Pancreas (tissue), 10 donors: ENCODE measurements at places on chromosomes 6 and 20. TPM values are rescaled to one million over a fixed set of nuclear protein-coding genes. Genes with fewer than 3 reads are reported as not detected.
A peak's percentile ranks its signal among the peaks of the same experiment; 100 is the strongest.

Gene PNLDC1
- total RNA-seq: 0.51 TPM

Gene ZNF341
- total RNA-seq: 1.7 TPM

DNA sequence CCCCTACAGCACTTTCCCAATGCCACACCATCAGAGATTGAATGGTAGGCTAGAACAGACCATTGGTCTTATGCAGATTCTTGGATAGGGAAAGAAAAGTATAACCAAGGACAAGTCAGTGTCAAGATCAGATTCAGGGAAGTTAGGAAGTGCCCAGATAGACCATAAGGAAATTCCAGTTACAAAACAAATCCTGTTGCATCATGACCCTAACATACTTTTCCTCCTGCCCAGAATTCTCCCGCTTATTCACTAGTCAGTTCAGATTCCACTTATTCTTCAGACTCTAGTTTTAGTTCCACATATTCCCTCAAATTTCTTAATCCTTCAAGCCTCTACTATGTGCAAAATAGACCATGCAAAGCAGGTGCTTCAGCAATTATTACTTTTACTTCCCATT, 20.7 kb downstream of the METTL24 start:
- no peak overlapping the region for H3K27ac ChIP-seq
- H3K4me3 ChIP-seq: no peak overlapping the region
- no peak for DNase-seq
- H3K36me3 ChIP-seq: no peaks in the 10 kb centered on the region
- no peaks in the 10 kb centered on the region for H3K27me3 ChIP-seq
- no peaks in the 10 kb centered on the region for H3K4me1 ChIP-seq

DNA sequence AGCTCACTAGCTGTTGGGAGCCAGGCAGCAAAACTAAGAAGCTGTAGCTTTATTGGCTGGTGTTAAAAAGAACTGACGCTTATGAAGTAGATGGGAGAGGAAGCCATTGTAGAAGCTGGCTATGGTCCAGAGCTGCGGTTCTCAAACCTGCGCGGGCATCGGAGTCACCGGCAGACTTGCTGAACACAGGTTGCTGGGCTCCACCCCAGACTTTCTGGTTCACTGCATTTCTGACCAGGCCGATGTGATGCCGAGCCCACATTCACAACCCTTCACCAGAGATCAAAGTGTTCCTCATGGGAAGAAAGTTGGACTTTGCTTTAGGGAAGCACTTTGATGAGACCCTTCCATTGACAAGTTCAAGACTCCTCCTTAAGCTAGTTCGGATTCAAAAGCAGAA, 231.6 kb downstream of the QKI start:
- no peak overlapping the region for H3K4me3 ChIP-seq
- DNase-seq: no peak
- H3K4me1 ChIP-seq: no peaks in the 10 kb centered on the region
- no peaks in the 10 kb centered on the region for H3K27me3 ChIP-seq

DNA sequence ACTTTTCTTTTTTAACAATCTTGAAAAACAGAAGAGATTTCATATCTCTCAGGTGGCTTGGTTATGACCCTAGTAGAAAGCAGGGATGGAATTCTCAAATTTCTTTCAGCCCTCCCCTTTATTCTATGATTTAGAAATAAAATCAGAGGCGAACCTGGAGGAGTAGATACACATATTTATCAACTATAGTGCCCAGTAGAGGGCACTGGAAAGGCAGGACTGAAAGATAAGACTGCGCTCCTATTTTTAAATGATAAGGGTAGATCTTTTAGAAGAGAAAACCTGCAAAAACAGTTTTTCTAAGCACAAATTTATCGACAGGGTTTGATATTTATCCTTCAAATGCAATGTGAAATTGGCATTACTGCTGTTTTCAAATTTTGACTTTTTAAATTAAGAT, 1296.6 kb downstream of the EPHA7 start:
- no peak for DNase-seq
- no peaks in the 10 kb centered on the region for H3K36me3 ChIP-seq
- no peaks in the 10 kb centered on the region for H3K4me1 ChIP-seq
- H3K27me3 ChIP-seq: no peaks in the 10 kb centered on the region
- no peak overlapping the region for H3K27ac ChIP-seq
- H3K4me3 ChIP-seq: no peak overlapping the region

- no peaks in the 10 kb centered on the region for H3K27me3 ChIP-seq
- no peaks in the 10 kb centered on the region for H3K4me1 ChIP-seq
- no peak overlapping the region for H3K27ac ChIP-seq
- no peak for DNase-seq
- no peaks in the 10 kb centered on the region for H3K36me3 ChIP-seq
These were observed 309.4 kb downstream of the ZNF217 start for GRCh38 chr20:53284256-53284655.

GRCh38 chr6:43502666-43503065, 7.5 kb downstream of the LRRC73 start:
- no peak overlapping the region for H3K27ac ChIP-seq
- no peaks in the 10 kb centered on the region for H3K36me3 ChIP-seq
- no peaks in the 10 kb centered on the region for H3K27me3 ChIP-seq
- no peak for DNase-seq
- H3K4me1 ChIP-seq: no peaks in the 10 kb centered on the region

GRCh38 chr6:35258858-35259193, 709 bp upstream of the ZNF76 start:
- H3K27ac ChIP-seq: peak overlapping the region; percentile 53
- peaks cover 13% of the 10 kb centered on the region for H3K4me1 ChIP-seq
- H3K36me3 ChIP-seq: no peaks in the 10 kb centered on the region
- no peaks in the 10 kb centered on the region for H3K27me3 ChIP-seq

DNA sequence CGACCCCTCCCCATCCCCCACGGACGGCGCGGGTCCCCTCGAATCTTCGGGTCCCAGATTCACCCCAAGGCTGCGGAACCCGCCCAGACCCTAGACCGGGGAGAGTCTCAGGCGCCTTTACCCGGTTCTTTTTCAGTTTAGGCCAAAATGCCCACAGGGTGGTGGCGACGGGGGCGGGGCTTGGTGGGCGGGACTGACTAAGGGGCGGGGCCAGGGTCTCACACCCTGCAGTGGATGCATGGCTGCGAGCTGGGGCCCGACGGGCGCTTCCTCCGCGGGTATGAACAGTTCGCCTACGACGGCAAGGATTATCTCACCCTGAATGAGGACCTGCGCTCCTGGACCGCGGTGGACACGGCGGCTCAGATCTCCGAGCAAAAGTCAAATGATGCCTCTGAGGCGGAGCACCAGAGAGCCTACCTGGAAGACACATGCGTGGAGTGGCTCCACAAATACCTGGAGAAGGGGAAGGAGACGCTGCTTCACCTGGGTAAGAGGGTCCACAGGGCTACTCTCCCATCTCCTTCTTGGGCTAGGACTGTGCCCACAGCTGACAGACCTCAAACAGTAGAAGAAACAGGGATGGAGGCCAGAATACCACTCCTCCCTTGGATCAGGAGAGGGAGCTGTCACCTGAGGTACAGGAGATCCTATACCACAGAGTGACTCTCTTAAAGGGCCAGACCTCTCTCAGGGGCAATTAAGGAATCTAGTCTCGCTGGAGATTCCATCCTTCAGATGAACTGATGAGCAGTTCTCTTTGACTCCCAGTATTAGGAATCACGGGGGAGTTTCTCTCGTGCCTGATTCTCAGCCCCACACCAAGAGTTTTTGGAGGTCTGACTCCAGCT, 942 bp downstream of the HLA-E start:
- H3K4me3 ChIP-seq: peak overlapping the region; percentile 83
- H3K4me1 ChIP-seq: no peaks in the 10 kb centered on the region
- peaks cover 11% of the 10 kb centered on the region for H3K36me3 ChIP-seq
- peak overlapping the region; percentile 95 for H3K27ac ChIP-seq

GRCh38 chr20:43096126-43096930, 93.4 kb downstream of the PTPRT start:
- no peaks in the 10 kb centered on the region for H3K27me3 ChIP-seq
- H3K27ac ChIP-seq: no peak overlapping the region
- no peaks in the 10 kb centered on the region for H3K4me1 ChIP-seq
- DNase-seq: no peak
- H3K36me3 ChIP-seq: no peaks in the 10 kb centered on the region

GRCh38 chr20:2220298-2220697, 75.5 kb upstream of the TGM3 start:
- no peaks in the 10 kb centered on the region for H3K36me3 ChIP-seq
- no peaks in the 10 kb centered on the region for H3K27me3 ChIP-seq
- no peak overlapping the region for H3K27ac ChIP-seq
- no peaks in the 10 kb centered on the region for H3K4me1 ChIP-seq
- no peak overlapping the region for H3K4me3 ChIP-seq

GRCh38 chr20:58669287-58670006, 18.4 kb downstream of the STX16 start:
- H3K27ac ChIP-seq: no peak overlapping the region
- peaks cover 10% of the 10 kb centered on the region for H3K36me3 ChIP-seq
- H3K4me3 ChIP-seq: no peak overlapping the region
- H3K4me1 ChIP-seq: no peaks in the 10 kb centered on the region
- no peak for DNase-seq
- no peaks in the 10 kb centered on the region for H3K27me3 ChIP-seq

DNA sequence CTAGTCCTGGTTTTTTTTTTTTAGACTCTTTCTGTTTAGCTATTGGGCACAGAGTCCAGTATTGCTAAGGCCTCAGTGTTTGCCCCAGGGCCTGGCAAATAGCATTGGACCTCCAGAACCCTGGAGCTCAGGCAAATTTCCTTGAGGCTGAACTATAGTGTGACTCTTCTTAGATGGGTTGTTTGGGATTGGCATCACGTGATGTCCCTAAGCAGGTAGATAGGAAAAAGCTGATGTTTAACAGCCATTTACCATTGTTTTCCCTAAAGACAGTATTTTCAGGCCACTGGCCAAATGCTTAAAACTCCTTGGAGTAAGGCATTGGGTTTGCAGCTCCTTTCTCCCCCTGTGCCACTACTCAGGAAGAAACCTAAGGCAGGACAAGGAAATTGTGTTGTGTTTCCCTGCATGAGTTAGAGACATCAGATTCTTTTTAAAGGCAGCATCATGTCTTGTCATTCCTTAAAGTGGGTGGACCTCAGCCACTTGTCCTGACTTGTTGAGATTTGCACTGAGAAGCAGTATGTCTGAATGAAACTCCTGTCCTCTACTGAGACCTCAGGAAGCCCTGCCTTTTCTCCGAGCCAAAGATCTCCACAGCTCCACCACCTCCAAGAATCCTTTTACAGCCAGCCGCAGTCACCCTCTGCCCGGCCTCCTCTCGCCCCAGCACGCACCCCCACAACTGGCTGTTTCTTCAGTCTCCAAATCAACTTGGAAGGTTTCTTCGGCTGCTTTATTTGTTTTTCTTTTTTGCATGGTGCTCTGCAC, 46.2 kb upstream of the RNF144B start:
- no peak overlapping the region for H3K4me3 ChIP-seq
- no peak for DNase-seq
- H3K4me1 ChIP-seq: no peaks in the 10 kb centered on the region
- no peak overlapping the region for H3K27ac ChIP-seq
- no peaks in the 10 kb centered on the region for H3K36me3 ChIP-seq
- no peaks in the 10 kb centered on the region for H3K27me3 ChIP-seq

- H3K27me3 ChIP-seq: no peaks in the 10 kb centered on the region
- no peak overlapping the region for H3K27ac ChIP-seq
- H3K36me3 ChIP-seq: no peaks in the 10 kb centered on the region
- no peaks in the 10 kb centered on the region for H3K4me1 ChIP-seq
- DNase-seq: no peak
These were observed 243.5 kb downstream of the FRK start for GRCh38 chr6:115817161-115817560.

DNA sequence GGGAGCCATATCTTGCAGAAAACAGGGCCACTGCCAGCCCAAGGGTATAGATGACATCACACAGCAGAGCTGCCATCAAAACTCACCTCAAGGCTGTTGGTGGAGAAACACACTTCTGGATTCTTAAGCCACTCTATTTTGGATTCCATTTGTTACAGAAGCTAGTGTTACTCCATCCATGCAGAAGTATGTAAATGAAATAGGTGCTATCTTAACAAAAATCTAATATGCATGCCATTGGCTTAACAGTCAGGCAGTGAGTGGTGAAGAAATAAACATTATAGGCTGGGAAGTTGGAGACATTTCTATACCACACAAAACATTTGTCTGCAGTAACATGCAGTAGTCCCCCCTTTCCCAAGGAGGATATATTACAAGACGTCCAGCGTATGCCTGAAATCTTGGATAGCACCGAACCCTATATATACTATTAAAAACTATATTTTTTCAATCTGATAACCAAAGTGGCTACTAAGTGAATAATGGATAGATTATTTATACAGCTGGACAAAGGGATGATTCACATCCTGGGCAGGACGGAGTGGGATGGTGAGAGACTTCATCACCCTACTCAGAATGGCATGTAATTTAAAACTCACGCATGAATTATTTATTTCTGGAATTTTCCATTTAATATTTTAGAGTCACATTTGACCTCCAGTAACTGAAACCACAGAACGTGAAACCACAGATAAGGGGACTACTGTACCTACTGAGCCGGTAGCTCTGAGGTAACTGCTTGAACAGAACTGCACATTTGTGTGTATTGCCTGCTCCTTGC, 160.0 kb upstream of the PLN start:
- H3K27ac ChIP-seq: no peak overlapping the region
- no peaks in the 10 kb centered on the region for H3K4me1 ChIP-seq
- DNase-seq: no peak
